ENCODE measurements at places on chromosomes 7 and 10.

GRCh38 chr7:22445140-22445743 is 54.7 kb downstream of the STEAP1B start:
- DNase-seq = peak; percentile 91

DNA sequence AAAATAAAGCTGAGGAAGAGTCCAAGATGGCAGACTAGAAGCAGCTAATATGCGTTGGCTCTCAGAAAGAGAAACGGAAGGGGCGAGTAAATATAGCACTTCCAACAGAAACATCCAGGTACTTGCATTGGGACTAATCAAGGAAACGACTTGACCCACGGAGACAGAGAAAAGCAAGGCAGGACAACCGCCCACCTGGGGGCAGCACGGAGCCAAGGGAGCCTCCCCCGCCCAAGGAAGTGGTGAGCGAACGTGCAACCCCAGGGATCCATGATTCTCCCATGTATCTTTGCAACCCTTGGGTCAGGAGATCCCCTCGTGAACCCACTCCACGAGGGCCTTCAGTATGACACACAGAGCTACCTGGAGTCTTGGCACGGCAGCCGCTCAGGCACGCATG is 45.4 kb upstream of the GRM3 start:
- no peak for DNase-seq

DNA sequence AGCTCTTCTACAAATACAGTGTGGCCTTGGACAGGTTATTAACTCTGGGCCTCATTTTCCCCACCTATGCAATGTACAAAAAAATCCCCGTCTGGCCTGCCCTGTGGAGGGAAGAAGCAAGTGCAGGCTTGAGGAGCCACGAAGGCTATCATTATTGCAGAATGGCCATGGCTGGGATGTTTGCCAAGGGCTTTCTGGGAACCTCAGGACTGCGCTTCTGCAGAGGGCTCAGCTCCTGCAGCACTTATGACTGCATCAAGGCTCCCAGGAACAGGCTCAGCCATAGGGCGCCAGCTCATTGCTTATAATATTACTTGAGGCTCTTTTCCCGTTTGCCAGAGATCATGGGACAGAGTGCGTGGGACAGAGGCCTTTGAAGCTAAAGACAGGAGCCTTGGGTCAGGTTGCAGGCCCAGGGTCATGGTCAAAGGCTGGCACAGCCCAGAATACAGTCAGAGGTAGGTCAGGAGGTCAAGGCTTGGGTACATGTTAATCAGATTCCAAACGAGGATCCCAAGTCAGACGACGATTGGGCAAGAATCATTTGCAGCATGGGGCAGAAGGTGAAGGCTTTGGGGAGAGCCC is 20.6 kb upstream of the C10orf105 start:
- DNase-seq = no peak

DNA sequence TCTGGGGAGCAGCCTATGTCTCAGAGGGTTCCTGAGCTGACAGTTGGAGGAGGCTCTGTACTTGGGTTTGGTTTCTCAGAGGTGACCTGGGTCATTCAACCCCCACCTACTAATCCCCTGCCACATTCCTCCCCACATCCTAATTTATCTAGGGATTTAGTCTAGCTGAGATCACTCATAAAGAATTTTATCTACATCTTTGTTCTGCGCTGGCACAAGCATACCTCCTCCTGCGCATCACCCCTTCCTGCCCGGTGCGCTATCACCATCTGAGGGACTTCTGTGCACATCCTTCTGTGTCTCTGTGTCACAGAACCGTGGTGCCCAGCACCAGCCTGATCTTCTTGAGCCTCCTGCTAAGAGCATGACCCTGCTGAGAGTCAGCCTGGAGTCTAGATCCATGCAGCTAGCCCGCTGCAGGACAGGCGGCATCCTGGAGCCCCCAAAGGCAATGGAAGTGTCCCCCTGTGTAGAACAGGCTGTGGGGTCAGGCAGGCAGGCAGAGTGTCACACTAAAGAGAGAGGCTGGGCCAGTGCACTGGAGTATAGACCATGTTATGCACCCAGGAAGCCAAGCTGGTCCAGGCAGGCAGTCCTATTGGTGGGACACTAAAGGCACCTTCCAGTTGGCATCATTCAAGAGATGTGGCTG is 63.6 kb downstream of the ARHGAP22 start:
- no peak for DNase-seq

GRCh38 chr10:27512548-27512947 is 8.4 kb downstream of the RAB18 start:
- DNase-seq = no peak

DNA sequence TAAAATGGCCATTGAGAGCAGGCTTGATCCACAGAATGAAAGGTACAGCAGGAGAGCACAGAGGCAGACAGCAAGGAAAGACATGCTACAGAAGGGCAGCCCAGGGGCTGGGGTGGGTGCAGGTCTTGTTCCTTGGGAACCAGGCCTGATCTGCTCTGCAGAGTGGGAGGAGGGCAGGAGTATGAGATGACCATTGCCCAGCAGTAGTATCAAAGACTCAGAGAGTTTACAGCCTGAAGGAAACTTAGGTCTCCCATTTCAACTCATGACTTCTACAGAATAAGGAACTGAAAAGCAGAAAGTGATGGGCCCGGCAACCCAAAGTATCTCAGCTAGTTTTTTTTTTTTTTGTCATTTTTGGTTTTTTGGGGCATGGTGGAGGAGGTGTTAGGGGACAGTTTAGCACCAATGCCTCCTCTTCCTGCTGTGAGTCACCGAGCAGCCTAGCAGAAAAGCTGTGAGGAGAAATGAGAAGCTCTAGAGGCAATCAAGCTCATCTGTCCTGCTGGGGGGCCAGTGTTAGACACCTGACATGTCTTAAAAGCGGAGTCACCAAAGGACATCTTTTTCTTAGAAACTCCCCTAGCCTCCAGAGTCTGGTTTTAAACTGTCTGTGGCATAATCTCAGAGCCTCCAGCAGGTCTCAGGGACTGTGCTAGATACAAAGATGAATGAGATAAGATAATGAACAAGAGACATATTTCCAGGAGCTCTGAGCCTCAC is 34.3 kb upstream of the HERPUD2 start:
- no peak for DNase-seq
